HepG2 (cell line): ENCODE measurements at places on chromosomes 5 and 9.

GRCh38 chr5:119945691-119946090 lies 316.3 kb downstream of the FAM170A start:
- no peaks in the 10 kb centered on the region for H3K27me3 ChIP-seq
- H3K27ac ChIP-seq: no peak overlapping the region
- no peaks in the 10 kb centered on the region for H3K36me3 ChIP-seq
- H3K4me3 ChIP-seq: no peak overlapping the region
- no peaks in the 10 kb centered on the region for H3K4me1 ChIP-seq

GRCh38 chr5:163434401-163434866 lies 3.0 kb upstream of the CCNG1 start:
- H3K27me3 ChIP-seq: no peaks in the 10 kb centered on the region; the same call in 1 of the 2 replicates
- peaks cover 42% of the 10 kb centered on the region for H3K4me1 ChIP-seq
- H3K4me3 ChIP-seq: no peak overlapping the region
- no peaks in the 10 kb centered on the region for H3K36me3 ChIP-seq

DNA sequence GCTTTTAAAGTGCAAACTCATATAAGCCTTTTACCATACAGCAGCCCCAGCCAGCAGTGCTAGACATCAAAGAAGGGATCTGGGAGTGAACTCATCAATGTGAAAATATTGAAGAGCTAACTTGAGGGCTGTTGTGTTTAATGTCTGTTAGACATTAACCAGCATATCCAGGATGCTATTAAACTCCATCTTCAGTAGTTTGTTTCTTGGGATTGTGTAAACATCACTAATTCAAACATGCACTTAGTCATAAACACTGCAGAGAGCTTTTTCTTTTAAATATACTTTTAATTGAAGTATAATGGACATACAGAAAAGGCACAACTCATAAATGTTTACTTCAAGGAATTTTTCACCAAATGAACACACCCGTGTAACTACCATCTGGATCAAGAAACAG lies 81.8 kb downstream of the TMEM252 start:
- H3K27ac ChIP-seq: no peak overlapping the region
- no peaks in the 10 kb centered on the region for H3K36me3 ChIP-seq
- H3K4me1 ChIP-seq: no peaks in the 10 kb centered on the region
- no peak for DNase-seq
- H3K27me3 ChIP-seq: no peaks in the 10 kb centered on the region

DNA sequence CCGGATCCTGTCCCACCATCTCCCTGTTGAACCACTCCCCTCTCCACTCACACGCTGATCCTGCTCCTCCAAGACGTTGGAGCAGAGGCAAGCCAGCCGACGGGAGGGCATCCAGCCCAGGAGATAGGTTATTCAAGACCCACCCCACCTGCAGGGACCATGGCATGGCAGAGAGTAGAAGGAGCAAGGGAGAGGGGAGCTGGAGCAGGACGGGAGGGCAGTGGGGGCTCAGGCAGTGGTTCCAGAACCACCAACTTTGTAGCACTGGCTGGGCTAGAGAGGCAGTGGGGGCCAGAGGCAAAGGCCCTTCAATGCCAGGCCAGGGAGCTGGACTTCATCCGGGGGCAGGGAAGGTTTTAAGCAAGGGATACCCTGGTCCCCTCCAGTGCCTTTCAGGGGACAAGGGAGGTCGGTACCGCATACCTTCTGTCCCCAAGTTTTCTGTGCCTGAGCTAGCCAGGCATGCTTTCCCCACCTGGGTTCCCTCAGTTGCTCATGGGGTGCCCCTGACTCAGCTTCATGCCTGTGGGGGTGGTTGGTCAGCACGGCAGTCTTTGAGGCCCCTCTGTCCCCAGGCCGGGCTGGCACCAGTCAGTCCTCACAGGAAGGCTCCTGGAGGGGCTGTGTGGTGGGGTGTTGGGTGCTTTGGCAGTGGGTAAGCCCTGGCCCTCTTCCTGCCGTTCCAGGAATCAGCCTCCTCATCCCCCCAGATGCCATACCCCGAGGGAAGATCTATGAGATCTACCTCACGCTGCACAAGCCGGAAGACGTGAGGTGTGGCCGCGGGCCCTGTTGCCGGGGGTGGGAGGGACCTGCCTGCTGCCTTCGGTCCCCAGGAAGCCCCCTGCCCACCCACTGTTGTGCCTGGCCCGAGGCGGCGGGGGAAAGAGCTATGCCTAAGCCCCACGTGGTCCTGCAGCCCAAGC lies 22.4 kb downstream of the HK3 start:
- peaks cover 28% of the 10 kb centered on the region for H3K27me3 ChIP-seq
- no peak for DNase-seq
- no peak overlapping the region for H3K27ac ChIP-seq

DNA sequence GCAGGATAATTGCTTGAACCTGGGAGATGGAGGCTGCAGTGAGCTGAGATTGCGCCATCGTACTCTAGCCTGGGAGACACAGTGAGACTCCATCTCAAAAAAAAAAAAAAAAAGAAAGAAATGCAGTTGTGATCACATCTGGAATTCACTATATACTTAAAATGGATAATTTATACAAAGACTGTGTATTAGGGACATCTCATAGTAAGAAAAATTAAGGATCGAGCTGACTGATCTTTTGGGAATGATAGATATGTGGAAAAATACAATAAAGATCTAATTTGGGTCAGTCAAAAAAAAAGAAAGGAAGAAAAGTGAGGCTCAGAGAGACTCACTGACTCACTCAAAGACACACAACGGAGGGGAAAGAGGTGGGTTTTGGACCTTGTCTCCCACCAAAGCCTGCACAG lies 73.2 kb upstream of the STXBP1 start:
- H3K36me3 ChIP-seq: no peaks in the 10 kb centered on the region; the same call in 1 of the 3 replicates
- DNase-seq: no peak
- H3K27me3 ChIP-seq: no peaks in the 10 kb centered on the region
- no peak overlapping the region for H3K4me3 ChIP-seq

DNA sequence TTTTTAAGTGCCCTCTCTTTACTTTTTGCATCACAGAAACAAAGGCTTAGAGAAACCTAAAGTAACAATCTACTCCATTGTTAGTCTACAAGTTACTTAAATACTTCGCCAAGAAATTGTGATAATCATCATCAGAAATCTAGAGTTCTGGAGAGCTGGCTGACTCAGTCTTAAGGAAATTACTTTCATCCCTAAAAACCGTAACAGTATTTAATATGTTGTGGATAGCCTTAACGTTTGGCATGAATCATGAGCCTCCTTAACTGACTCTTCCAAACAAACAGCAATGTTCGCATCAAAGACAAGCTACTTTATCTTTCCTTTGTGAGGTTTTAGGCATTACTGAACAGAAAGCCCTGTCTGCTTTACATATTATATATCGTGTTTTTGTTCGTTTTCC lies 128.7 kb downstream of the NIPBL start:
- peaks cover 36% of the 10 kb centered on the region for H3K36me3 ChIP-seq
- H3K4me1 ChIP-seq: peaks cover 19% of the 10 kb centered on the region
- no peak overlapping the region for H3K27ac ChIP-seq
- H3K4me3 ChIP-seq: no peak overlapping the region
- DNase-seq: no peak

DNA sequence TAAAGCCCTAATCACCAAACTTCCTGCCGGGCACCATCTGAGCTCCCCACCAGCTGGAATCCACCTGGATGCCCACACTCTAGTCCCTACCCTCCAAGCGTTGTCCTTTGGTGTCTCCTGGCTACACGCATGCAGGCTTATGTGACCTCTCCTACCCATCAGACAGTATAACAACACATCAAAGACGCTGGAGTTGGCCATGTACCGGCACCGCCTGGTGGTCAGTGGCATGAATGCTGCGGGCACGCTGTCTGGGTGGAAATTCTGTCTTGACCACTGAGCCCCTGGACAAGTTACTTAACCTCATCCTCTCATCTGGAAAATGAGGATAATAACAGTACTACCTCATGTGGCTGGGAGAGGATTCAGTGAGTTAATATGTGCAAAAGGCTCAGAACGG lies 23.4 kb upstream of the CORO2A start:
- no peaks in the 10 kb centered on the region for H3K27me3 ChIP-seq
- H3K36me3 ChIP-seq: no peaks in the 10 kb centered on the region; the same call in 1 of the 2 replicates
- H3K4me3 ChIP-seq: no peak overlapping the region
- DNase-seq: no peak

- H3K4me1 ChIP-seq: no peaks in the 10 kb centered on the region
- no peak for DNase-seq
- no peak overlapping the region for H3K27ac ChIP-seq
- H3K27me3 ChIP-seq: no peaks in the 10 kb centered on the region
- no peak overlapping the region for H3K4me3 ChIP-seq
- no peaks in the 10 kb centered on the region for H3K36me3 ChIP-seq
Observed at GRCh38 chr9:37549527-37549926, 26.7 kb downstream of the FBXO10 start.

DNA sequence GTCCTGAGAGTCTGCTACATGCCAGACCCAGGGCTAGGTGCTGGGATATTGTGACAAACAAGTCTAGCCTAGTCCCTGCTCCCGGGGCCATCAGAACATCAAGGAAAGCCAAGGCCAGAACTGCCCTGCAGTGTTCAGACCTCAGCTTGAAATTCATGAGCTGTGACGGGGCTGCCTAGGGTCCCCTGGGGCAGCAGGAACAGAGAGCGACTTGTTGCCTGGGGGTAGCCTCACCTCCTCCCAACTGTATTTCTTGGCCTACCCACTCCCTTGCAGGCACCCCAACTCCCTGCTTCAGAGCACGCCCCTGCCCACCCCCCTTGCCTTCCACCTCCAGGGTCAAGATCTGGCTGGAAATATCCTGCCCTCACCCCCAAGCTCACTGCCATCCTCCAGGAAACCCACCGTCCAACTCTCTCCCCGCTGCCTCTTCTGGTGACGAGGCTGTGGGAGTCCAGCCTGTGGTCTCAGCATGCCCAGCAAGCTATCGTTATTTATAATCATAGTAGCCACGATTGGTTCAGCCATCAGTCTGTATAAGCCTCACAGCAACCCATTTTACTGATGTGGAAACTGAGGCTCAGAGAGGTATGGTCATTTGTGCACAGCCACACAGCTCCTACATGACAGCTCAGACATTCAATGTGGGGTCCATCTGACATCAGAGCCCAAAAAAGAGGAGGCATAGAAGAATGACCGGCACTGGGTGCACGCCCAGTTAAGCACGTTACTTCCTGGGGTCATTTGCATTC lies 10.7 kb downstream of the DNM1 start:
- H3K4me3 ChIP-seq: no peak overlapping the region
- H3K27me3 ChIP-seq: peaks cover 8% of the 10 kb centered on the region; the same call in 1 of the 3 replicates
- no peak for DNase-seq
- H3K4me1 ChIP-seq: peaks cover 52% of the 10 kb centered on the region

DNA sequence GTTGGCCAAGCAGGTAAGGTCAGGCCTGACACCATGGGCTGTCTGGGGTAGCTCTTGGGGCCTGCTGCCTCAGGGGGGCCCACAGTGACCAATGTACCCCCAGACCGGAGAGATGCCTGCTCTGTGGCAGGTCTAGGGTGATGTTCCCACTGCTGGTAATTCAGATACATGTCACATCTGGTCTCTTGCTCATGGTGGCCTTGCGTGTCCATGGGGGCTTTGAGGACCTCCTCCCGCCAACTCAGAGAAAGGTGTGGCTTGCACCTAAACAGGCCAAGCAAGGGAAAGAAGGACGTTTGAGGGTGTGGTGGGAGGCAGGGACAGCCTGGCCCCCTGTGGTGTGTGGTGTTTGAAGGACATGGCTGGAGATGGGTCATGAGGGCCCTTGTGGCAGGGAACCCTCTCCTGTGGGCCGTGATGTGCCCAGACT lies 75.2 kb downstream of the PHF2 start:
- no peaks in the 10 kb centered on the region for H3K4me1 ChIP-seq
- H3K4me3 ChIP-seq: no peak overlapping the region
- peaks cover 21% of the 10 kb centered on the region for H3K36me3 ChIP-seq
- DNase-seq: no peak

DNA sequence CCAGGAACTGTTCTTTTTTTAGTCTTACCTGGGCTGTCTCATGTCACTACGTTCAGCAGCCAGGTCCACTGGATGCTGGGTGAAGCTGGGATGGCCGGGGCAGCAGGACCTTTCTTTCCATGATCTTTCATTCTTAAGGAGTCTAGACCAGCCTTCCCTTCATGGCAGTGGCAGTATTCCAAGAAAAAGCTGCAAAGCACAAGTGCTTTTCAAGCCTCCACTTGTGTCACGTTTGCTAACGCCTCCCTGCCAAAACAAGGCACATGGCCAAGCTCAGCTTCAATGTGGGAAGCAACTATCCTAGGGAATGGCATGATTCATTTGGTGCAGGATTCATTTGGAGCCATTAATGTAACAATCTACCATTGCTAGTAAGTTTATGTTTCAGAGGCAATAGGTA lies 94.8 kb downstream of the RCL1 start:
- H3K36me3 ChIP-seq: no peaks in the 10 kb centered on the region
- DNase-seq: no peak
- H3K4me1 ChIP-seq: no peaks in the 10 kb centered on the region
- no peak overlapping the region for H3K27ac ChIP-seq
- H3K4me3 ChIP-seq: no peak overlapping the region

GRCh38 chr5:2143646-2144353 lies 261.1 kb upstream of the IRX4 start:
- H3K27me3 ChIP-seq: peaks cover 4% of the 10 kb centered on the region
- no peaks in the 10 kb centered on the region for H3K4me1 ChIP-seq

- H3K4me1 ChIP-seq: no peaks in the 10 kb centered on the region
- no peaks in the 10 kb centered on the region for H3K36me3 ChIP-seq
- no peak overlapping the region for H3K4me3 ChIP-seq
- H3K27me3 ChIP-seq: no peaks in the 10 kb centered on the region
Observed at GRCh38 chr9:105757496-105758251, 63.3 kb downstream of the TMEM38B start.

DNA sequence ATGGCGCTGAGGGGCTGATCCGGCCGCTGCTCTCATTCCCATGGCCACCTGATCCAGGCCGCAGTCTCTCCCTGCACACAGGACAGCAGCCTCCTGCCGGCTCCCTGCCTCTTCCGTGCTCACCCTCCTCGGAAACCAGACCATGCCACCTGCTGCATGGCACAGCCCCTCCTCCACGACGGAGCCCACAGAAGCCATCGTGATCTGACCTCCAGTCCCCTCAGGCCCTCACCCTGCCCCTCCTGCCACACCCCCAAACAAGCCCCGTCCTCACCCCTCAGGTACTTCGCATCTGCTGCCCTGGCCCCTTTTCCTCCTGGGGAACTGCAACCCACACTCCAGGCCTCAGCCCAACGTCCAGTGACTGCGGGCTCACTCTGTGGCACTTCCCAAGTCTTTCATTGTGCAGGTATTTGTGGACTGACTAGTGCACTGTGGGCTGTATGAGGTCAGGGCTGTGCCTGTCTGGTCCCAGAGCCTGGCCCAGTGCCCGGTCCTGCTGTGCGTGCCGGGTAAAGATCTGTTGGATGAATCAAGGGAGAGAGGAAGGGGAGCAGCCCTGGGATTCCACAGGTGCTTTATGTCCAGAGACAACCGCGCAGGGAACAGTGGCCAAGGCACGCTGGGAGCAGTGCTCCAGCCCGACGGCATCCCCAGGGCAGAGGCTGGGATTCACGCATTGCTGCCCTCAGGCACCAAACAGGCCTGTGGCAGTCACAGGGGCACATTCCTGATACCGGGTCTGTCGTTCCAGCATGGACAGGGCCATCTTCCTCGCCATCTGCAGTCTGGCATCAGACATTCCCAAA lies 86.1 kb downstream of the ADAMTS2 start:
- H3K27me3 ChIP-seq: no peaks in the 10 kb centered on the region
- no peak overlapping the region for H3K27ac ChIP-seq
- no peaks in the 10 kb centered on the region for H3K36me3 ChIP-seq
- no peak for DNase-seq
- peaks cover 25% of the 10 kb centered on the region for H3K4me1 ChIP-seq
